ENCODE measurements at places on chromosomes 11 and 22.

GRCh38 chr22:21672107-21672629 is 6.4 kb downstream of the PPIL2 start:
- DNase-seq, result no peak

- peak; percentile 35 for DNase-seq
Measured at GRCh38 chr22:25070956-25071355, 118.4 kb downstream of the KIAA1671 start.

- no peak for DNase-seq
Measured at GRCh38 chr11:25396847-25397246, 900.0 kb downstream of the LUZP2 start.

GRCh38 chr22:20808844-20809243 is 34.9 kb downstream of the SERPIND1 start:
- DNase-seq, result no peak

GRCh38 chr11:77410076-77410827 is 63.6 kb downstream of the PAK1 start:
- no peak for DNase-seq

DNA sequence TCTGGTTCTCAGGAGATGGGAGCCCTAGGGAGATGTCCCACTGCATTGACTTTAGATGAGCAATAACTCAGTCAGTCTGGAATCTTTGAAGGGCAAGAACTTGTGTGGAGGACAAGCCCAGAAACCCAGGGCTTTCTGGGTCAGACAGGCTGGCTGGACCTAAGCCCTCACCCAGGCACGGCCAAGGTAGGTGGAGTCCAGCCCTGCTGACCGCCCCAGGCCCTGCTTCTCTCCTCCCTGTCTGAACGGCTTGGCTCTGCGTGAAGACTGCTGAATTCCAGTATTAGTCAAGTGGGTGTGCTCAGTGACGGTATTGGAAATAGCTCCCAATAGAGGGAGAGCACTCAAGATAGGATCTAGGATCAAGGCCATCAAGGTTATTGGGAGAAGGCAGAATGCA is 6.1 kb downstream of the CXCR5 start:
- DNase-seq, result no peak

GRCh38 chr11:65787649-65788622 is 1.1 kb downstream of the OVOL1 start:
- peak; percentile 57 for DNase-seq

DNA sequence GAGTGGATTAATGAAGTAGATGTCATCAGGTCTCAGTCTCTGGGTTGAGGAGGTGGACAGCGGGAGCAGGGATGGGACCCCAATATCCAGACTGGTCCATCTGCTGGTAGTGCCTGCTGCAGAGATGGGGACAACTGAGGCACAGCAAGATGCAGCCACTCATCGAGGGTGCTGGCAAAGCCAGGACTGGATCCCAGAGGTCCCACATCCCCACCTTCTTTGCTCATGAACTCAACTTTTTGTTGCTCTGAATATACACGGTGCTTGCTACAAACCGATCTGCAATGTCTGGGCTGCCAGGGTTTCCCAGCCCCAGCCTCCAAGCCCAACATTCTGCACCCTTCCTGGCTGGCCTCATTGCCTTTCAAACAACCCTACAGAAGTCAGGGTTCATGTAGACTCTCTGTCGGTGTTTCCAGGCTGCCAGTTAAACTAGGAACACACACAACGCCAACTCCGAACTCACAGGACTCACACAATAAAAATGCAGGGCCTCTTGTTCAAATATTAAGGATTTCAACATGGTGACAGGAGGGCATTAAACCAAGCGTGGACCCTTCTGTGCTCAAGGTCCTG is 168.2 kb downstream of the MN1 start:
- no peak for DNase-seq

All from suppressor macrophage (primary cell).